ENCODE measurements at places on chromosomes 11 and 22.

- DNase-seq = no peak
Observed at GRCh38 chr22:50485221-50486131, 1.2 kb upstream of the MIOX start.

DNA sequence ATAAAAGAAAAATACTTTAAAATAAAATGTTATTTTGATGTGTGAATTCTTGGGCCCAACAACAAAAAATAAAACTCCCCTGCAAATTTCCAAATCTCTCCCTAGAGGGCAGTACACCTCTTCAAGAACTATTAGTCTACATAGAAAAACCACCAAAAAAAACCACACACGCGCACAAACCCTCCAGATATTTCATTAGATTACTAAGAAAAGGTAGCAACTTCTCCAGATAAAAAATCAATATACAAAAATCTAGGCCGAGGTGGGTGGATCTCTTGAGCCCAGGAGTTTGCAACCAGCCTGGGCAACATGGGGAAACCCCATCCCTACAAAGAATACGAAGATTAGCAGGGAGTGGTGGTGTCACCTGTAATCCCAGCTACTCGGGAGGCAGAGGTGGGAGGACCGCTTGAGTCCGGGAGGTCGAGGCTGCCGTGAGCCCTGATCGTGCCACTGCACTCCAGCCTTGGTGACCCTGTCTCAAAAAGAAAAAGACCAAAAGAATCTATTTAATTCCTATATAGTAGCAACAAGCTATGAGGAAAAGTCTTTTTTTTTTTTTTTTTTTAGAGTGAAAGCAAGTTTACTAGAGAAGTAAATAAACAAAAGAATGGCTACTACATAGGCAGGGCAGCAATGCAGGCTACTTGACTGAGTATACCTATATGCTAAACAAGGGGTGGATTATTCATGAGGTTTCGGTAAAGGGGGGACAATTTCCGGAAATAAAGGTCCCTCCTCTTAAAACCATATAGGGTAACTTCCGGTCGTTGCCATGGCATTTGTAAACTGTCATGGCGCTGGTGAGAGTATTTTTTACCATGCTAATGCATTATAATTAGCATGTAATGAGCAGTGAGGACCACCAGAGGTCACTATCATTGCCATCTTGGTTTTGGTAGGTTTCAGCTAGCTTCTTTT, 13.1 kb downstream of the B3GNT6 start:
- peak; percentile 94 for DNase-seq

DNA sequence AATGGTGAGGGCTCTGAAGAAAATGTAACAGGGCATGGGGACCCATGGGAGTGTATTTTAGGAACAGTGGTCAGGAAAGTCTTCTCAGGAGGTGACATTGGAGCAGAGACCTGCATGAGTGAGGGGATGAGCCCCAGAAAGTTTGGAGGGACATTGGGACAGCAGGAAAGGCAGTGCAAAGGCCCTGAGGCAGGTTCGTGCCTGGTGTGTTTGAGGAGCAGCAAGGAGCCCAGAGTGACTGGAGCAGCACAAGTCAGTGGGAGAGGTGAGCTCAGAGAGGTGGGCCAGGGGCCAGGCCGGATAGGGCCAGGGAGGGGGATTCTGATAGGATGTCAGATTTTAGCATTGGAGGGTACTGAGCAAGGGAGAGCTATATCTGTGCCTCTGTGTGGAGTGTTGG, 80.0 kb upstream of the CRYBB3 start:
- no peak for DNase-seq

GRCh38 chr11:94728541-94728940, 39.6 kb upstream of the AMOTL1 start:
- DNase-seq = no peak

GRCh38 chr22:37643225-37643847, 3.9 kb downstream of the SH3BP1 start:
- peak; percentile 82 for DNase-seq

- peak; percentile 87 for DNase-seq
Observed at GRCh38 chr22:38114484-38115398, 4.3 kb upstream of the BAIAP2L2 start.

DNA sequence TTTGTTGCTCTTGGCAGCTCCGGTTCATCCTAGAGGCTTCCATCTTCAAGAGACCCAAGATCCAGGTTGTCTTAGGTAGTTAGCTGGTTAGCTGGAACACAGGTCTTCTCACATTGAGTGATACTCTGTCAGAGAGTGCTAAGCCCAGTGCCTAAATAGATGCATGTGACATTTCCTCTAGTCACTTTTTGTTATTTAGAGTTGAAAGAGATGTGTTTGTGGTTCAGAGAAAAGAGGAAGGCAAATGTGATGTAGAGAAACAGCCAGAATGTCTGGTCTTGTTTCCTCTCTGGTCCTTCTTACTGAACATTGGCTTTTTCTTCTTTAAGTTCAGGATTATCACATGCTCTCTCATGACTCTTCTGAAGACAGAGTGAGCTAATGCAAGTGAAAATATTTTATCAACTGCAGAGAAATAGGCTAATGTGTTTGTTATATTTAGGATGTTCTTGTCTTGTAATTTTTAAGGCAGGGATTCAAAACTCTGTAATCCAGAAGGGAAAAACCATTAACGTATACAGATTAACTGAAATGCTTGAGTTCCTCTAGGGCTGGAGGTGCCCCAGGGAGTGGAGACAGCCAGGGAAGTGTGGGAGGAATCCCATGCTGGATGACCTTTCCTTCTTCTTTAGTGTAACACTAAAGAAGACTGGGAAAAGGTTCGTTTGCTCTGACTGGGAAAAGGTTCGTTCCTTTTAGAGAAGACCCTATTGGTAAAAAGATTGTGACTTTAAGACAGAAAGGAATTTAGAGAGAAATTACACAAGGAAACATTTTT, 75.4 kb downstream of the SWAP70 start:
- DNase-seq = peak; percentile 51

- DNase-seq = no peak
Observed at GRCh38 chr11:125933030-125933813, 12.6 kb upstream of the VSIG10L2 start.

DNA sequence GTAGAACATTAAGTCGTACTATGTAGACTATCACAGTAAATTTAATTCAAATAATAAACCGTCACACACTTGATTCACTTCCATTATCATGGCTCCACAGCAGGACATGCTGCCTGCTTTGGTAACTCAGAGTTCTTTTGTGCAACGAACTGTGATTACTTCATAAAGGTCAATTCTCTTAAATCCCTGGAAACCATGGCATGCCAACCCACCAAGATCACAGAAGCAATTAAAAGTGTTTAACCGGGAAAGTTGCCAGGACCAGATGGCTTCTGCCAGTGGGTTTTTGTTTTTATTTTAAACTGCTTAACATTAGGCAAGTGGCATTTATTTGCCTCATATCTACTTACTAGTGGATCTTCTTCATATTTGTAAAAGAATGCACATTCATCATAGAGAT, 1162.1 kb downstream of the DLG2 start:
- peak; percentile 36 for DNase-seq

All from Ammon's horn (tissue), 1 donor.